ENCODE measurements at places on chromosomes 7 and 10. TPM values are rescaled to one million over a fixed set of nuclear protein-coding genes. Genes with fewer than 3 reads are reported as not detected.

DNA sequence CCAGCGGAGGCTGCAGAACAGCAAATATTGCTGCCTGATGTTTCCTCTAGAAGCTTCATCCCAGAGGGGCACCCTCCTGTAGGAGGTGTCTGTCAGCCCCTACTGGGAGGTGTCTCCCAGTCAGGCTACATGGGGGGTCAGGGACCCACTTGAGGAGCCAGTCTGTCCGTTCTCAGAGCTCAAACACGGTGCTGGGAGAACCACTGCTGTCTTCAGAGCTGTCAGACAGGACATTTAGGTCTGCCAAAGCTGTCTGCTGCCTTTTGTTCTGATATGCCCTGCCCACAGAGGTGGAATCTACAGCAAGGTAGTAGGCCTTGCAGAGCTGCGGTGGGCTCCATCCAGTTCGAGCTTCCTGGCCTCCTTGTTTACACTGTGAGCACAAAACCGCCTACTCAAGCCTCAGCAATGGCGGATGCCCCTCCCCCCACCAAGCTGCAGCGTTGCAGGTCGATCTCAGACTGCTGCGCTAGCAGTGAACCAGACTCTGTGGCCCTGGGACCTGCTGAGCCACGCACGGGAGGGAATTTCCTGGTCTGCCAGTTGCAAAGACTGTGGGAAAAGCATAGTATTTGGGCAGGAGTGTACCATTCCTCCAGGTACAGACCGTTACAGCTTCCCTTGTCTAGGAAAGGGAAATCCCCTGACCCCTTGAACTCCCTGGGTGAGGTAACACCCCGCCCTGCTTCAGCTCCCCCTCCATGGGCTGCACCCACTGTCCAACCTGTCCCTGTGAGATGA is 17.7 kb upstream of the MINDY3 start:
- no peak for DNase-seq

DNA sequence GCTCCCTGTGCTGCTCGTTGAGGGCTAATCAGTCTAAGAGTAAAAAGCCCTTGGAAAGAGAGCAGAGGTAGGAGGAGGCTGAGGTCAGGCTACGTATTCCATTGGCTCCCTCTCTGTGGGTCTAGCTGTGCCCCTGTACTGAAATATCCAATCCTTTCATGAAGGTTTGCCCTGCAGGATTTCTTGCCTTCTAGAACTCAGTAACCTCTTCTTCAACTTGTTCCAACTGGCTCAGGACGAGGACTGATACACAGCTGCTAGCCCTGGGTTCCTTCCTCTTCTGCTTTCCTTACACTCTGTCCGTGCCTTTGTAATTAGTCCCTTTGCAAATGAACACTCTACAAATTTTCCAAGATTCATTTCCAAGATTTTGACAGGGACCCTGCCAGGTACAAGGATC is 560.5 kb downstream of the ACTR3B start:
- DNase-seq = no peak

The ELN gene
- polyA plus RNA-seq = 103 TPM

The ADRA2A gene
- 2.1 TPM for polyA plus RNA-seq

GRCh38 chr7:75888464-75889222 is 9.8 kb downstream of the RHBDD2 start:
- DNase-seq = no peak

Data from muscle of arm (tissue), 14 donors.